ENCODE measurements at places on chromosomes 5 and 9.

DNA sequence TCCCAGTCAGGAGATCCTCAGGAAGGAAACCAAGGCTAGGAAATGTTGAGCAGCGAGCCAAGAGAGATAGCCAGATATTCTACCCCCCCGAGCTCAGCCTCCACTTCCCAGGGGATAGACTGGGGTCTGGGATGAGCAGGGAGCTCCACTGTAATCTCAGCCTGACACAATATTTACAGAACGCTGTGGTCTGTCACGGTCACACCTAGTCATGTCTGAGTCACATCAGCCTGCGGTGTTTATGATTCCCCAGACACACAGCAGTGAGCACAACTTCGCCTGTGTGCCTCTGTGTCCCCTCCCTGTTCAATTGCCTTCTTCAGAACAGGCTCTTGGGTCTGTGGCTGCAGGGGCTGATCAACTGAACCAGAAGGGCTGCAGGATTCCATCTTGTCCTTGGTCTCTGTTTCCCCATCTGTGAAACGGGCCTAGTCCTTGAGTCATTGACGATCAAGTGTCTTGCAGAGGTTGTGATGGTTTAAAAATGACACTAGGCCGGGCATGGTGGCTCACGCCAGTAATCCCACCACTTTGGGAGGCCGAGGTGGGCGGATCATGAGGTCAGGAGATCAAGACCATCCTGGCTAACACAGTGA lies 8.6 kb upstream of the PRRX2 start:
- DNase-seq = no peak

- no peak for DNase-seq
Measured at GRCh38 chr5:16888694-16889124, 47.4 kb downstream of the MYO10 start.

GRCh38 chr5:71738662-71739361 lies 19.7 kb downstream of the CARTPT start:
- DNase-seq = no peak

DNA sequence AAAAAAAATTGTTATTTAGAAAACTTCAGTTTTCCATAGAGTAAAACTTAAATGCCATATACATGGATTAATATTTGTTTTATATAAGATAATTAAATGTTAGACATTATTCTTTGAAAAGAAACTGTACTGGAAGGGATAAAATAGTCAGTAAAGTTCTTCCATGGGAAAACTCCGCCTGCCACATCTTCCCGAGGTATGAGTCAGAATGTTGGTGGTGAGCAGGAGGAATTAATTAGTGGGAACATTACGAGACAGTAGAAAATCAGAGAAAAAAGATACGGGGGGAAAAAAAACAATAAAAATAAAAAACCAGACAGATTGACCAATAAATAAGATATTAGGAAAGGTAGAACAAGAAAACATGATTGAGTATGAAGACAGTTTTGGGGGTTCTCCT lies 930.3 kb upstream of the C9orf72 start:
- DNase-seq = no peak

GRCh38 chr5:81854485-81854884 lies 103.6 kb upstream of the SSBP2 start:
- DNase-seq = no peak

- no peak for DNase-seq
Measured at GRCh38 chr9:117733465-117733864, 29.3 kb downstream of the TLR4 start.

GRCh38 chr5:179457612-179458011 lies 92.7 kb upstream of the RUFY1 start:
- no peak for DNase-seq

GRCh38 chr9:132486706-132487350 lies 76.8 kb downstream of the CFAP77 start:
- DNase-seq = peak; percentile 22

DNA sequence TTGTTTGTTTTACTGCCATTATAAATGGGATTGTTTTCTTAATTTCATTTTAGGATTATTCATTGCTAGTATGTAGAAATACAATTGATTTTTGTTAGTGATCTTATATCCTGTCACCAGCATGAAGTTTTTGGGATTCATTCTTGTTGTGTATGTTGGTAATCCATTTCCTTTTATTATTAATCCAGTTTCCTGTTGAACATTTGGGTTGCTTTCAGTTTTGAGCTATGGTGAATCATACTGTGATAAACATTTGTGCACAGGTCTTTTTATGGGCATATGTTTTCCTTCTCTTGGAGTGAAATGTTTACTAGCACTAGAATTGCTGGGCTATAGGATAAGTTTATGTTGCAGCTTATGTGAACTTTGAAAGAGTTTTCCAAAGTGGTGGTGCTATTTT lies 69.6 kb downstream of the MAN2A1 start:
- DNase-seq = no peak

- DNase-seq = no peak
Measured at GRCh38 chr9:120891884-120892747, 15.1 kb upstream of the PHF19 start.

GRCh38 chr5:82641331-82642003 lies 363.3 kb upstream of the RPS23 start:
- no peak for DNase-seq

- DNase-seq = no peak
Measured at GRCh38 chr5:66438087-66438486, 158.1 kb upstream of the MAST4 start.

- DNase-seq = no peak
Measured at GRCh38 chr5:85205430-85205829, 820.8 kb upstream of the EDIL3 start.

DNA sequence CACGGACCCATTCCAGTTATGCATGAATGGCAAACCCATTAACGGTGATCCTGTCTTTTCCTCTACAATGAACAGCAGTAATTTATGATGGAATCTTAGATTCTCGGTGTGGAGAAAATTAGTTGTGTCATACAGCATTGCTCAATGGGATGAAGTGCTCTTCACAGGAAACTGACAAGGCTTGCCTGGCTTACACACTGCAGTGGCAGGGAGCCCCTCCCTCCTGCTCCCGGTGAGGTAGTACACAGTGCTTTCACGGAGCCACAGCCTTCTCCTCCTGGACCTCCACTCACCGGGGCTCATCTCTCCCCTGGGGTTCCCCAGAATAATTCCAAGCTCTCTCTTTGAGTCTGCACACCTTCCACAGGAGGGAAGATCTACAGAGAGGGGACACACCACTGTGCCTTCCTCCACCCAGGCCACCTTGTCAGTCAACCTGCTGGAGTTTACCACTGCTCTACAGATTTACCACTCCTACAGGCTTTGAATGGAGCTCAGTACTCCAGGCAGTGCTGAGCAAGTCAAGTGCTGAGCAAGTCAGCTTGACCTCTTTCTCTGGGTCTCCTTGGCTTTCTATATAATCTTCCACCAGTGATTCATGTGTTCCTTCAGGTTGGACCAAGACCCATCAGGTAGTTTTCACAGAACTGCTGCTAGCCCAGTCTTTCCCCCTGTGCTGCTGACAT lies 59.1 kb upstream of the TBC1D2 start:
- DNase-seq = no peak

GRCh38 chr5:55471468-55471867 lies 63.3 kb downstream of the PLPP1 start:
- no peak for DNase-seq

DNA sequence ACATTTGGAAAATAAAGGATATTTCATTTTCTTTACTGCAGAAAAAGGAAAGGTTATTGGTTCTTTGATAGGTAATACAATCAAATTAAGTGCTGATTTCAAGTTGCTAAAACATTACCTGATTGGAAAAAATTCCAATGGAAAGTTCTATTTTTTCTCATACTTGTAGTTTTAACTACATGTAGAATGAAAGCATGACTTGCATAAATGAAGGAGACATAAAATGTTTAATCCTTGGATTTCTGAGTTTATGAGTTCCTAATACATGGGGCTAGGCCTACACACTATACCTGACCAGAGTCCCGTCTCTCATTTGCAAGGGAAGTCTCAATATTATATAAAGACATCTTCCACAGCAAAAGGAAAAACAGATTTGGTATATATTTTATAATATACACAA lies 5.2 kb upstream of the MEIKIN start:
- DNase-seq = no peak

DNA sequence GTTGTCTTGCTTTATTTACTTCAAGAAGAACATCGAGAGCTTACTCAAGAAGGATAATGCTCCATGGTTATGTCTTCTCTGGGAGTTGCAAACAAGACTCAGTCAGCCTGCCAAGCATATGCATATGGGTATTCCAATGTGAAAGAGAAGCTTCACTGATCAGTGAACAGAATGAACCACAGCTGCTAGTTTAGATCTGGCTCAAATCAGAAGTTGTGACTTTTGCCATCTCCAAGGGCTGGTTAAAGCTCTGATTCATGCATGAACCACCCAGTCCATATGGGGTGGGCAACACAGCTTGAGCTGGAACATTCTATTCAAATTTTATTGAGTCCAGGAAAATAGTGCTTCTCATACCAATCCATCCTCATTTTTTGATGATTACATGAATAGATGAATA lies 50.0 kb downstream of the ATPSCKMT start:
- DNase-seq = no peak

DNA sequence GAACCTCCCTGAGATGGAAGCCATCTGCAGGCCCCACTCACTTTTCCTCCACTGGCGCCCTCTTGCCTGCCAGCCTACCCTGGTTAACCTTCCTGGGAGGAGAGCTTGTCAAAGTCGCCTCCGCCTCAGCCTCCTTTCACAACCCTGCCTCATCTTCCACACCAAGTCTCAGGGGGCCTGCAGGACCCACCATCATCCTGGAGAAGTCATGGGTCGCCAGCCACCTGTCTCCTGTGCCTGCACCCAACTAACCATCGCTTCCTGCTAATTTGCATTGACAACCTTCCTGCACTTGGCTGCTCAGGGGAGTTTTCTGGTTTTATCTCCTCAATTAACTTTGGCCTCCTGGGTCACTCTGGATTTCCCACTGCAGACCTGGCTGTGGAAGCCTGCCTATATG lies 52.8 kb upstream of the GRHPR start:
- no peak for DNase-seq

GRCh38 chr5:14928661-14929060 lies 57.1 kb upstream of the ANKH start:
- DNase-seq = no peak

DNA sequence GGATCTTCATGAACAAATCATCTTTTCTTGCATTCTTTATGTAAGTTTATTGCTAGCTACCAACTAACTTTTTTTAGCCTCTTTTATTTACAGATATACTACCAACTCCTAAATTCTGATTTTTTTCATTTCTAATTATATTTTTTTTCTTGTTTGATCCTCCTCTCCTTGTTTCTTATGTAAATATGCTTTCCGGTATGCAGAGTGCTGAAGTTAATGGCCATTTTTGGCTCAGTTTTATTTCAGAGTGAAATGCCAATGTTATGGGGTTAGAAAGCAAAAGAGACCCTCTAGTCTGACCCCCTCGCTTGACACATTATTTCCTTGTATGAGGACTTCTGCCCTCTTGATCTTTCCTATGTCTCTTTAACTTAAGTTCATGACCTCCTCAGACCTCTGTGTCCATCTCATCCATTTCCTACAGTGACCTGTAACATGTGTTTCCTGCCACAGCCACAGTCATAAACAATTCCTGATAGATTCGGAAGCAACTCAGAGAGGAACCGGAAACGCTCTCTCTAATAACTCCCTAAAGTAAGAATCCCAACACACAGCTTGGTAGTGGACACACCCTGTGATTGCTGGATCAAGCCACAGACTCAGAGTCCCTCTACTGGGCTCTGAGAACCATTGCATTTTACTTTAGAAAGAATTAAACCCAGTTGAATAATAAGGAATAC lies 42.9 kb upstream of the AFAP1L1 start:
- DNase-seq = no peak

GRCh38 chr9:134307674-134308638 lies 18.3 kb upstream of the RXRA start:
- DNase-seq = no peak

DNA sequence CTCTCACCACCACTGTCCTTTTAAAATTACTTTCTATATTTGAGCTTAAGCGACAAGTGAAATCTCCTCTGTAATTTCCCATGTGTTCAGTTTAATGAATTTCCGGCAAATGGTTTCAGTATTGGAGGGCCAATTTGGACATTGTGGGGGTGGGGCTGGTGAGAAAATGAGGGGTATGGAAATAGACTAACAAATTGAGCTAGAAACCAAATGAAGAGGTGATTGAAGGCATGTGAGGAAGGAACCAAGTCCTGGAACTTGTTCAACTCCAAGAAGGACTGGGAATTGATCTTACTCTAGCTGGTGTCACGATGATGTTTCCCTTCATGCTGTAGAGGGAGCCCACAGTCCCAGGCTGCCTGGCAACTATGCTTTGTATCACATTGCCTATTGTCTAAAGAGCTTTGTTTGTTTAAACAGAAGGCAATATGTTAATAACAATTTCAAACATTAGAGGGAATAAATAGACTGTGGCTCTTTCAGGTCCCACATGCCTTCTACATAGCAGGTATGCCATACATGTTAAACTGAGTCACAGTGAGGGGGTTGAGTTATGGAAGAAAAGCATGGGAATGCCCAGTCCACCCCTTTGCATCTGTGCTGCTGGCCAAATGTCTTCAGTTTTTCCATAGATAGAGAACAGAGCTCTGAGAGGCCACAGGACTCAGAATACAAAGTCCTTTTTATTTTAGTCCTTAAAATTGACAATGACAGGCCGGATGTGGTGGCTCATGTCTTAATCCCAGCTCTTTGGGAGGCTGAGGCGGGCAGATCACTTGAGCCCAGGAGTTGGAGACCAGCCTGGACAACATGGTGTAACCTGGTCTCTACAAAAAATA lies 25.0 kb upstream of the MATR3 start:
- no peak for DNase-seq

DNA sequence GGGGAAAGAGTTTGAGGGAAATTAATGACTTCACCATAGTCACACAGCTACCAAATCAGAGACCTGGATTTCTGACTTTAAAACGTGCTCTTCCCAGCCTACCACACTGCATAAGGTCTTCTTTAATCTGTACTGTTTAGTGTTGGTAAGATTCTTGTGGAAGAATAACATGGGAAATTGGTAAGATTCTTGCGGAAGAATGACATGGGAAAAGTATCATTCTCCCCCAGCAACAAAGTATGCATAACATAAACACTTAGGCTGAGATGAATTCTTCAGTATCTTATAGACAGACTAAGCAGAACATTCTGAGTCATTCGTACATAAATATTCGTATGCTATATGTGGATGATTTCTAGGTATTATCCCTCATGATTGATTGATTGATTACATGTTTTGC lies 170.4 kb downstream of the FOCAD start:
- no peak for DNase-seq

- no peak for DNase-seq
Measured at GRCh38 chr5:170360709-170361108, 28.5 kb downstream of the KCNMB1 start.

DNA sequence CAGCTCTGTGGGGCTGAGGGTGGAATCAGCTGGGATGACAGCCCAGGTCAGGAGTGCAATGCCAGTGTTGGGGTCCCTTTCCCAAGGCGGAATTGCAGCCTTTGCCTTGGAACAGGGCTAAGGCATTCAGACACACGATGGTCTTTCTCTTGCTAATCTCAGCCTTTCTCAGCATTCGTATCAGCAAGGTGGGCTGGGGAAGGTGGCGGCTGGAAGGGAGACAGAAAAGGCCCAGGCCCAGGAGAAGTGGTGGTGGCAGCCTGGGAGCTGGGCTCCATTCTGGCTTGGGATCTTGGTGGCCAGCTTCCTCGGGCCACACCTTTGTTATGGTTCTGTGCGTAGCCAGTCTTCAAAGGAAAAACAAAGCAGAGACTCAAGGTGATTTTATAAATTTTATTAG lies 1.1 kb upstream of the ARHGEF28 start:
- no peak for DNase-seq
